ENCODE measurements at places on chromosomes 1 and 21.

GRCh38 chr1:150484861-150485260 lies 2.4 kb upstream of the TARS2 start:
- no peak for DNase-seq

GRCh38 chr1:203368624-203369451 lies 17.9 kb upstream of the FMOD start:
- DNase-seq = no peak

- no peak for DNase-seq
Observed at GRCh38 chr1:147809236-147809635, 48.8 kb upstream of the GJA5 start.

DNA sequence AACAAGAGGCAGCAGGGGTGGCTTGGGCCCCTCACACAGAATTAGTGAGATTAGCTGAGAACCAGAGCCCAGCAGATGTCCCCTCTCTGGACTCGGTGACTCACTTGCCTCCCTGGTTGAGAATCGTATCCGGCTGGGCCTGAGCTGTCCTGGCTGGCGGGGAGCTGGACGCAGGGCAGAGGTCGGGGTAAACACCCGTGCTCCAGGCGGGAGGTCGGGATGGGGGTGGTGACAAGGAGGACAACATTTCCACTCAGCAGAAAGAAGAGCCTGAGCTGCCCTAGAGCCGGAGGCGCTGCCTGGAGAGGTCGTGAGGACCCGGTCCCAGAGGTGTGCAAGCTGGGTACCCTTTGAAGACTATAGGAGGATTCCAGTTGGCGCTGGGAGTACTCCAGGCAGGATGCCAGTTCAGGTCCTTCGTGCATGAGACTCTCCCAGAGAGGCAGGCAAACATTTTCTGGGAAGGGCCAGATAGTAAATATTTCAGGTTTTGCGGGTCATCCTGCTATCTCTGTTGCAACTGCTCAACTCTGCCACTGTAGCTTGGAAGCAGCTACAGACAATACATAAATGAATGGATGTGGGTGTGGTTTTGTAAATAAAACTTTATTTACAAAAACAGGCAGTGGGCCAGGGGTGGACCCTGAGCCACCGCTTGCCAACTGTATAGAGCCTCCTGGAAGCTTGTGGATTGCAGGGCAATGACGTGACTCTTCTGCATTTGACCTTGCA lies 116.8 kb upstream of the WNT4 start:
- DNase-seq = no peak

- DNase-seq = no peak
Observed at GRCh38 chr1:19344372-19344810, 32.3 kb downstream of the SLC66A1 start.

DNA sequence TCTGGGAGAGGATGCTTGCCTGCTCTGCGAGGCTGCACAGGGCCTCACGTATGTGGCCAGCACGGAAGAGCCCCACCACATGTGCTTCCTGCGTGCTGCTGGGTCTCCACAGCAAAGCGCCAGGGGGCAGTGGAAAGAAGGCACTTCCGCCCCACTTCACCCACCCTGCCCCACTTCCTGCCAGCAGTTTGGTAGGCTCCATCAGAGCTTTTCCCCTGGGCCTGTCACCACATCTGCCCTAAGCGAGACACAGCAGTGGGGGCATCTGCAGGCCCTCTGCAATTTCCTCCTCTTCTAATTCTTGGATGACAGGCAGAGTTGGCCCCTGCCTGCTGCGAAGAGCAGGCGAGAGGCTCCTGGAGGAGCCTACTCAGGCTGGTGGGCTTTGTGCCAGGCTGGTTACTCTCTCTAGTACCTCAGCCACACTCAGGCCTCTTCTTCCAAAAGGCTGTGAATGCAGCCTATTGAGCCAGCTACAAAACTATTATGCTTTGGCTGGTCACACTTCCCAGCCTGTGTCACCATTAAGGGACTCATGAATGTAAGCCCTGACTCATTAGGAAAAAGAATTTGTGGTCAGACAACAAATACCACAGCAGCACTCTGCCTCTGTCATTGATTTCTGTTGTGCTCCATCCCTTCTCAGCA lies 25.0 kb downstream of the CD244 start:
- DNase-seq = no peak

DNA sequence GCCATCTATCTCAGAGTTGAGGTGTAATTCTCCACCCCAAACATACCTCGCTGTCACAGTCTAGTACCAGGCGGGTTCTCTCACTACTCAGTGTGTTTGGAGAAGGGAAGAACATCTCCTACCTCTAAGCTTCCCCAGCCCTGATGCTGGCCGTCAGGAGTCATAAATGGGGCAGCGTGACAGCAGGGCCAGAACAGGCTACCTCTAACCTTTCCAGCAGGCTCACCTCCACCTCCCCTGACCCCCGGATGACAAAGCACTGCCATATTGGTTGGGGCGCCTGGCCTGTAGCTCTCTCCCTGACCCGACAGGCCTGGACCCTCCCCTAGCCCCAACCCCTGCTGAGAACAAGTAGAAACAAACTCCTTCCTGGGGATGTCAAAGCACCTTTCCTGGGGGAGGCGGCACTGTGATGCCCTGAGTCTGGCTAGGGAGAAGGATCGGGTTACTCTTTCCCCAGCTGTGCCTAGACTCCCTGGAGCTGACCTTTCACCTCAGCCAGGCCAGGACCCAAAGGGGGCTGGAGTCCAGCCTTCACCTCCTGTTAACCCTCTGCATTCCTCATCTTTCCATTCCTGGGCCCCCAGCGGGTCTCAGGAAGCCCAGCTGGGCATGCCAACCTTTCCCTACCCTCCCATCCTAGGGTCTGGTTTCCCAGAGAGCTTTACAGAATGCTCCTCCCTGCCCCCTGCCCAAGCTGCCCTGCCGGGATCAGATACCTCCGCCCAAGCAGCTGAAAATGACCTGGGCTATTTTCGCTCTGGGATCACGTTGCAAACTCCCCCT lies 34.2 kb downstream of the AHDC1 start:
- DNase-seq = no peak

DNA sequence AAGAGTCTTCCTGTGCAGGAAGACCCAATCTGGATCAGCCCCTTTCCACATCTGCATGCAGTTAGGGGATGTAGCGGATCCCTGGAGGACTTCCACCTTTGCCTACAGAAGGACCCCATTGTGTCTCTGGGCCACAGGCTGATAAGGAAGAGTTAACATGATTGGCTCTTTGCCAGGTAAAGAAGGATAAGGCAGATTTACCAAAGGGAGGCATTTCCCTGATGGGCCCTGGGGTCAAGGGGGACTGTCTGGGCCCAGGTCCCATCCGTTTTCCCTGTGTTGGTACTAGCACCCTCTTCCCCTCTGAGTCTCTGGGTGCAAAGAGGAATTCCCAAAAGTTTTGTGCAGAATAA lies 29.1 kb downstream of the SLC26A9 start:
- DNase-seq = no peak

- DNase-seq = no peak
Observed at GRCh38 chr21:42009018-42009830, 936 bp downstream of the ZBTB21 start.

- DNase-seq = no peak
Observed at GRCh38 chr1:210751911-210752310, 382.0 kb downstream of the KCNH1 start.

DNA sequence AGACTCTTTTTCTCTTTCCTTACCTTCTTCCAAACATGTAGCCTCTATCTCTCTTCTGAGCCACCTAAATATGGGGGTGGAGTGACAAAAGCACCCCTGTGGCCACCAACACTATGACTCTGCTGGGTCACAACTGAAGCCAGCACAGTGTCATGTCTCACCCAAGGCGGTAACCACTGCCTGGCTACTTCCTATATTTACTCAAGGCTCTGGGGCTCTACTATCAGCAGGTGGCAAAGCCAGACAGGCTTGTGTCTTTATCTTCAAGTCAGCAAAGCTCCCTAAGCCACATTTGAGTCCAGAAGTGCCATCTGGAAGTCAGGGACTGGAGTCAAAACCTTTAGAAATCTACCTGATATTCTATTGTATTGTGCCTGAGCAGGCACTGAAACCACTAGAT lies 1515.2 kb downstream of the PLA2G4A start:
- DNase-seq = no peak

- DNase-seq = no peak
Observed at GRCh38 chr1:232705815-232706575, 76.1 kb upstream of the SIPA1L2 start.

DNA sequence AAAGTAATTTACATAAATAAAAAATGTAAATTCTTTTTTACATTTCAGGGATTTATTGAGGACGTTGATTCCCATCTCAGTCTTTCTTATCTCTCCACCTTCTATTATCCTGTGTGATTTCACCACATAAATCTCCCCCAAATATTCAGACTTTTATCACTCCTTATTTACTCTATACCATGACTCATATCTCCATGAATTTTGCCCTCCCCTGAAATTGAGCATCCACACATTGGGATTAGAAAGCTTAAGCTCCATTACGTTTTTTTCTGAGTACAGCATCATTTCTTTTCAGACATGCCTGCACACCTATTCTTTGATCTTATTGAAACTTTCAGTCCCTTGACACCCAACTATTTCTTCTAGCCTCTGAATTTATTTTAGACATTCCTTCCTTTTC lies 111.2 kb downstream of the IFI44 start:
- DNase-seq = peak; percentile 9

DNA sequence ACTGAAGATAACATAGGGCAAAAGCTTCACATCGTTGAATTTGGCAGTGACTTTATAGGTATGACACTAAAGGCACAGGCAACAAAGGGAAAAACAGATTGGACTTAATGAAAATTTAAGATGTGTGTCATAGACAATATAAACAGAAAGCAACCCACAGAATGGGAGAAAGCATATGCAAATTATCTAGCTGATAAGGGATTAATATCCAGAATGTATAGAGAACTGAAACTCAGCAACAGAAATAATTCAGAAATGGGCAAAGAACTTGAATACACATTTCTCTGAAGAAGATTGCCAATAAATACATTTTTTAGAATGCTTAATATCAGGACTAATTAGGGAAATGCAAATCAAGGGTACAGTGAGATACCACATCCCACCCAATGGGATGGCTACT lies 55.2 kb upstream of the ANGPTL1 start:
- DNase-seq = no peak

DNA sequence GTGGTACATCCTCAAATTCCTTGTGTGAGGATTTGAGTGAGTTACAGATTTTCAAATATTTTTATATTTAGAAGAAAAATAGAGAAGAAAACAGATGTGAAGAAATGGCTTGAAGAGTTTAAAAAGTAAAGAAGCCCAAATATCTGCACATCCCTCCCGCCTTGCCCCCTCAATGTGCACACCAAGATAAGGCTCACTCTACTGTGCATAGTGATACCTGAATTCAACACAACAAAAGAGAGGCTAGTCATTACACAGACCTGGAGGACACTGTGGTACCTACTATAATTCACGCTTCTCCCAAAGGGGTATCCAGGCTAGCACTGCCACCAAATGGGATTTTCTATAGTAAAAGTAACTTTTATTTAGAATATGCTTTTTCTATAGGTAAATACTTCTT lies 44.0 kb upstream of the SYT2 start:
- no peak for DNase-seq

DNA sequence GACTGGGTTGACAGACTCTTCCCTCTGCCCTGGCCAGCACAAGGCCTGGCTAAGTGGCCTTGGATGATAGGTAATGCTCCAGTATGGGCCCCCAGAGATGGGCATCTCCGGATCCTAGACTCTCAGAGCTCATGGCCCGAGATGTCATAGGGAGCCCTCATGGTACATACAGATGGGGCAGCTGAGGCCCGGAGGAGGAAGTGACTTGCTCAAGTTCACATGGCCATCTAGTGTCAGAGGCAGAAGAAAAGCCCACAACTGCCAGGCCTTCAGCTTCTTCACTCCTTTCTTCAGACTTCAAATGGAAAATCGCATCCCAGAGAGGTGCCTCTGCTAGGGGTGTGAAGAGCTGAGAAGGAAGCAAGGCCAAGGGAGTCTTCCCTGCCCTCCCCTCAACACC lies 46.8 kb upstream of the SYNC start:
- no peak for DNase-seq

GRCh38 chr1:159248311-159248710 lies 43.6 kb downstream of the ACKR1 start:
- DNase-seq = no peak

DNA sequence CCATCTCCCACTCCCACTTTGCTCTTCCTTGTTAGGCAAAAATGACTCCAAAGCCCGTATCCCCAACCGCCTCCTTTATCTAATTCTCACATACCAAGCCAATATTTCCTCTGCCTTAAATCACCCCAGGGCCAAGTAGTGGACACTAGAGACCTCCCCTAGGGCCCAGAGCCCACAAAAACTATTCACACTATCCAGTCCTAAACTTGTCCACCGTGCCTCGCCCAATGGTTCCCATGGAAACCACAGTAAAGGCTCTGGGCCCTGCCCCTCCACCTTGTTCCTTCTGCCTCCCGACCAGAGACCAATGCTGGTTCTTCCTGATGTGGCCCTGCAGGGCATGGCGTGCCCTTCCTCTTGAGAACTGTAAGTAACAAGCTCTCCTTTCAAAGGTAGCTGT lies 11.8 kb downstream of the CFAP107 start:
- no peak for DNase-seq

- no peak for DNase-seq
Observed at GRCh38 chr1:226973371-226973897, 33.3 kb downstream of the COQ8A start.

GRCh38 chr1:246617768-246618167 lies 51.5 kb downstream of the CNST start:
- DNase-seq = no peak

DNA sequence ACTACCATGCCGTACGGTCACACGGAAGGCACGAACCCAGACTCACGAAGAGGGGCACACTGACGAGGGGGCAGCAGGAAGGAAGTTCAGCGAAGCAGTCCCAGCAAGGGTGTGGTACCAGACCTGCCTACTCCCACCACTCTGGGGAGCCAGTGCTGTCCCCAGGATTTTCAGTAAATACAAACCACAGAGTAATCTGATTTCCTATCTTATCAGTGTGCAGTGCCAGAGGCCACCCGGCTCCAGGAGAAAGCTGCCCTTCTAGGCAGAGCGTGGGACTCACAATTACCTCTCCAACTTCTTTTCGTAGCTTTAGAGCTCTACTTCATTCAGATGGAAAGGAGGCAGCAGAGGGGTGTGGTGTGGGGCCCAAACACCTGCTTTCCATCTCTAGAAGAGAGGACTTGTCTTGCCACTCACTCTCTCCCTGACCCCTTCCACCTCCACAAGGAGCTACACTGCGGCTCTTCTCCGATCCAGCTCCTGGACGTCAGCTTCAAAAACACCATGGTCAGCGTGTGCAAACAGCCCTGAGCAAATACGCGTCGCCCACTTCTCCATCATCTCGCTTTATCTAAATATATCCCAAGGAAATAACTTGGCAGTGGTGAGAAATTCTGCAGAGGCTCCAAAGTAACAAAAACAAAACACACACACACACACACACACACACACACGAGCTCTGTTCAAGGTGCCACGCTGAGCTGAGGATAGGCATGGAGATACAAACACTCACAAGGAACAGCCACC lies 98.5 kb downstream of the MRPL37 start:
- no peak for DNase-seq
